ENCODE measurements at places on chromosomes 12 and 14.

- DNase-seq, result no peak
These were observed 56.4 kb downstream of the PTGER2 start for GRCh38 chr14:52370406-52370935.

GRCh38 chr12:2507814-2508213, 287.0 kb upstream of the FKBP4 start:
- DNase-seq, result no peak

DNA sequence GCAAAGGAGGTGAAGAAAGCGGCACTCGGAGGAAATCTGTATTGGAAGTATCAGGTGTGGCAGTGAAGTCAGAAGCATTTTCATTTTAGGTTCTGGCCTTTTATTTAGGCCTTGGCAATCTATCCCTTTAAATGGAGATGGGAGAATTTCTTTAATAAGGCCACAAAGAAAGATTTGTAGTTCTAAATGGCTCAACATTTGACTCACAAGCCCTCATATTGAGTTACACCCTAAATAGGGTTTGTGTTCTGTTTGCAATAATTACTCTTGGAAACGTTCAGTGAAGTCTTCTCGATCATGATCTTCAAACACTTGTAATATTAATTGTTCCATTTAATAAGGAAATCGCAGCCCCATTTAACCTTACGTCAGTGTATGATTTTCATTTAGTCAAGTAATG, 25.3 kb upstream of the TMEM260 start:
- DNase-seq, result no peak

- DNase-seq, result no peak
These were observed 34.2 kb downstream of the ISCA2 start for GRCh38 chr14:74527736-74528280.

DNA sequence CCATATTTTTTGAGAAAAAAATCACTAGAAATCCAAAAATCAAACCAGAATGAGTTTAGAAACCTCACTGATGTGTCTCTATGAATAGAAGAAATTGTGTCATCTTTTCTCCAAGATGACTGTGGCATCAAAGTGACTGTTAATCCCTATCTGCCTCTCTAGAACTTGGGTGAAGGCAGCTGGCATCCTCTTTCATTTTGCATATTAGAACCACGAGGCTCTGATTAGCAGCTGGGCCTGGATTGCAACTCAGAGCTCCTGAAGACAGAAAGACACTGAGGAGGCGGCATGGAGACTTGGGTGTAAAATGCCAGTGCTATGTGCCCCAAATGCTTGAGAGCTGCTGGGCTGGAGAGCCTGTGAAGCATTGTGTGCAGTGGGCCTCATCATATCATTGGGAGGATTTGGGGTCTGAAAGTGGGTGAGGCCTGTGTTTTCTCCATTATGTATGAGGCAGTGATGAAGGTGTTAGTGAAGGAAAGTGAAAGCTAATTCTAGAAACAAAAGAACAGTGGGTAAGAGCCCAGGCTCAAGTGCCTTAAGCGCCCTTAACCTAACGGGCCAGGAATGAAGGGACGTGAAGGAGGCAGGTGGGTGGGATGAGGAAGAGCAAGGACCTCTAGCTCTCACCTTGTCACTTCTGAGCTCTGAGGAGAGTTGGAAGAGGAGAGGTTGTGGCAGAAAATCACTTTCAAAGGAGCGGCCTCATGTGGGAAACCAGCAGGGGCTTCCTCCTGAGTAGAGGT, 26.2 kb downstream of the NKX2-8 start:
- DNase-seq, result no peak

GRCh38 chr12:42255221-42255865, 17.3 kb upstream of the YAF2 start:
- no peak for DNase-seq

DNA sequence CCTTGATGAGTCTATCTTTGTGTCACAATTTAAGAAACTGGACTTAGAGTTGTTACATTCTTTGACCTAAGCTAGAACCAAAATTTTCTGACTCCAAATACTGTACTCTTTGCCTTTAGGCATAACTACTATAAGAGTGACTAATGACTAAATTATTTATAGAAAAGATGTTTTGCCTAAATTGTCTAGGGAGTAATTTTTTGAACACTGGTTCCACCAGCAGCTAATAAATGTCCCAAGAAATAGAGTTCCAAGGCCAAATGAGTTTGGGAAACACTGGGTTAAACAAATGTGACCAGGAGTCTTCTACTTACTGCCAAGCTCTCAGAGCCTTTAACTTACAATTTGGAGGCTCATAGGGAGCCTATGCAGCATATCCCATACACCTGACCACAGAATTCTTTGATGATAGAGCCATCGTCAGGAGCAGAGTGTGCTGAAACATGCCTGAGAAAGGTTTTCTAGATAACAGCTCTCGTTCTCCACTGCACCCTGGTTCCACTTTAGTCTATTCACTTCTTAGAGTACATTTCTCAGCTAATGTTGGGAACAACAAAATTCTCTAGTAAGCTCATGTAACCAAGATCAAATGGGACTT, 215.9 kb upstream of the HMGA2 start:
- no peak for DNase-seq

DNA sequence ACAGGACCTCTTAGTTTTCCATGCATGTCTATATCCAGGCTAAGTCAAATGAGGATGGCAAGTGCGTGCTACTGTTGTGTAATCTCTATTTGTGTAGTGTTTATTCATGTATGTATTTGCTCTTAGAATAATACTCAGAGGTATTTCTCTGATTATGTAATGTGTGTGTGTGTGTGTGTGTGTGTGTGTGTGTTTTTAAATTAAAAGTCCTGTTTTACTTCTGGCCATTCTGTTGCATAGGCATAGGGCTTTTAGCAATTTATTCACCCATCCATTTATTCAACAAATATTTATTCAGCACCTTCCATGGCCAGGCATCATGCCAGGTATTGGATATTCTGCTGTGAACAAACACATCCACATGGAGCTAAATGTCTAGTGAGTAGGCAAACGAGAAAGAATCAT, 63.5 kb downstream of the PELI2 start:
- no peak for DNase-seq

- no peak for DNase-seq
These were observed 125.0 kb upstream of the ATP2B1 start for GRCh38 chr12:89833337-89834252.

DNA sequence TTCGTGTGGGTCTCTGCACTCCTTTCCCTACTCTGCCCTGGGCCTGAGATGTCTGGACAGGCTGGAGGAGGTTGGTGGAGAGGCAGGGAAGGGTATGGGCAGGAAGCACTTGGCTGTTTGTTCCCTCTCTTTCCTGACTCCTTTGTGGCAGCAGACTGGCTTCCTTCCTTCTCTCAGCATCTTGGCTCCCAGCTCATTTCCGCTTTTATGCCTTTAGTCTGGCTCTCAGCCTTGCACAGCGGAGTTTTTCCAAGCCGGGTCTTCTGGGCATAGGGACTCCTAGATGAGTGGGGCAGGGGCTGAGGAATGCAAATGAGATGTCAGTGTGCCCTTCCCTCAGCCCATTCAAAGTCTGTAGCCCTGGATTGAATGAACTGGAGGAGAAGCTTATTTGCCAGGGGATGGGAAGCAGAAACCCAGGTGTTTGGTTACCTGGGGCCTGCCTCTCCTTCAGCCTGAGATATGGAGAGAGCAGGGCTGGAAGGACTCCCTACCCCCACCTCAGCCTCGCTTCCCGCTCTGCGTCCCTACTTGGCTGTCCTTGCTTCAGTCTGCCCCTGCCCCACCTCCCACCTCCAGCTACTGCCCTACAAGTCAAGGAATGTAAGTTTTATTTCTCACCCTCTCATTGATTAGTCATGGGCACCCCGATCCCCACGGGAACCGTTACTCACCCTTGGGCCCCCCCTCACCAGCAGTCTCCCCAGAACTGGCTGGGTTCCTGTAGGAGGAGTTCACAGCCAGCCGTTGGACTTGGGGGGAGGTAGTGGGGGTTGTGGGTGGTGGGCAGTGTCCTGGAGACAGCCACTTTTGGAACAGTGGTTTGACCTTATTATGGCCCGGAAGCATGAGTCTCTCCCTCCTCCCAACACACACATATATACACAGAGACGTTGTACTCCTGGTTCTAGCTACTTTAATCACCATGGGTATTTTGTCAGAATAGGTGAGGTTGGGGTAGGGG, 9.3 kb upstream of the ITGA5 start:
- no peak for DNase-seq
